ENCODE measurements at places on chromosomes 13 and 19. TPM values are rescaled to one million over a fixed set of nuclear protein-coding genes. Genes with fewer than 3 reads are reported as not detected.
A peak's percentile ranks its signal among the peaks of the same experiment; 100 is the strongest.

The IL12RB1 gene
- 0.44 TPM for total RNA-seq

DNA sequence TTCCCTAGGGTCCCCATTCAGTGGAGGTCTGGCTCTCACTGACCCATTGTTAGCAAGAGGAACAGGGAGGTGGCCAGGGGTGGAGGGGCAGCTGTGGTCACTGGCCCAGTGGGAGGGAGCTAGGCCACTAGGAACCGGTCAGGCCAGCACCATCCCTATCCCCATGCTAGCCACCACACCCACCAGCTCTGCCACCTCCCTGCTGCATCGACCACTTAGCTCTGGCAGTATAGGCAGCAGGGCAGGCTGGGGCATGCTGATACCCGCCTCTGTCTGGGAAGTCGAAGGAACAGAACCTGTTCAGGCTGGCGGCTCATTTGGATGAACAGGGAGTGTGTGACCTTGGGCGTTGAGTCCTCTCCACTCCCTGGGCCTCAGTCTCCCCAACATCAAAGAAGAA, 4.7 kb downstream of the PPP1R13L start:
- no peak for DNase-seq

DNA sequence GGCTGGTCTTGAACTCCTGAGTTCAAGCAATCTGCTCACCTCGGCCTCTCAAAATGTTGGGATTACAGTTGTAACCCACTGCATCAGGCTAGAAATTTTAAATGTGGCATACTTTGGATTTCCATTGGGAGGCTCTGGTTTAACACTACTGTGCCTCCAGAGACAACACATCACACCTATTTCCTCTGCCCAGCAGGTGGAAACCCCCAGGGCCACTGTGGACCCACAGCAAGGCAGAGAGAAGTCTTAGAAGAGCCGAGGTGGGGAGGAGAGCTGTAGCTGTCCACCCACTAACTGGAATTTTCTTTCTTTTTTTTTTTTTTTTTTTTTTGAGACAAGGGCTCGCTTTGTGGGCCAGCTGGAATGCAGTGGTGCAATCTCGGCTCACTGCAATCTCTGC, 39.4 kb downstream of the IER2 start:
- DNase-seq = no peak

The ZNF564 gene
- 11.1 TPM for total RNA-seq

GRCh38 chr19:4525563-4526002, 7.3 kb upstream of the PLIN4 start:
- DNase-seq = no peak

- no peak for DNase-seq
Observed at GRCh38 chr13:97329331-97329730, 104.6 kb upstream of the RAP2A start.

- peak; percentile 10 for DNase-seq
Observed at GRCh38 chr19:33437393-33437820, 63.9 kb downstream of the CEBPG start.

DNA sequence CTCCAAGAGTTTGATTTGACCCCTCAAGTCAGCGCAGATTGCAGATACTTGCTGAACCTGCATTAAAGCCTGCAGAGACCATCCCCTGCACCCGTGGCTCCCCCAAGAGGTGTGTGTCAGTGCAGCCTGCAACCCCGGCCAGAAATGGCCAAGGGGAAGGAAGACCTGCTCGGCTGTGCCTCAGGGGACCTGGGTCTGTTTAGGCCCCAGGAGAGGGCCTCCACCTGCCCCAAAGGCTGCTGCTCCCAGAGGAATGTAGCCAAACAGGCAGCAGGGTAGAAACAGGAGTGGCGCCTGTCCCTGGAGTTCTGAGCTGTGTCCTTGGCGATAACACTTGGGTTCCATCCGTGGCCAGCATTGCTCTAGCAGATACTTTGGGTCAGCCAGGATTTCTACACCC, 8.0 kb downstream of the POP4 start:
- no peak for DNase-seq

DNA sequence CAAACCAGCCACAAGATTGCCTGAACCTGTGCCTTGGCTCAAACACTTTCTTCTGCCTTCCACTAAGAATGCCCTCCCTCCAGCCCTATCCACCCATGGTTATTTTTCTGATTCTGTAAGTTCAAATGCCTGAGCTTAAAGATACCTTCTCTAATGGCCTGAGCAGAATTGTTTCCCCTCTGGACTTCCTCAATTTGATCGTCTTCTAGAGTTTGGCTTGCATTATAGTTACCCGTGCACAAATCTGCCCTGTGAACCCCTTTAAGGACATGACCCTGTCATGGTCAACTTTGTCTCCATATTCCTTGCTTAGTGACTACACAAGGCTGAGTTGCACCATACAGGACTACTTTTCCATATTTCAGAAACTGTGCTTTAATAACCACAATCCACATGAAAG, 481.0 kb downstream of the FOXO1 start:
- no peak for DNase-seq

DNA sequence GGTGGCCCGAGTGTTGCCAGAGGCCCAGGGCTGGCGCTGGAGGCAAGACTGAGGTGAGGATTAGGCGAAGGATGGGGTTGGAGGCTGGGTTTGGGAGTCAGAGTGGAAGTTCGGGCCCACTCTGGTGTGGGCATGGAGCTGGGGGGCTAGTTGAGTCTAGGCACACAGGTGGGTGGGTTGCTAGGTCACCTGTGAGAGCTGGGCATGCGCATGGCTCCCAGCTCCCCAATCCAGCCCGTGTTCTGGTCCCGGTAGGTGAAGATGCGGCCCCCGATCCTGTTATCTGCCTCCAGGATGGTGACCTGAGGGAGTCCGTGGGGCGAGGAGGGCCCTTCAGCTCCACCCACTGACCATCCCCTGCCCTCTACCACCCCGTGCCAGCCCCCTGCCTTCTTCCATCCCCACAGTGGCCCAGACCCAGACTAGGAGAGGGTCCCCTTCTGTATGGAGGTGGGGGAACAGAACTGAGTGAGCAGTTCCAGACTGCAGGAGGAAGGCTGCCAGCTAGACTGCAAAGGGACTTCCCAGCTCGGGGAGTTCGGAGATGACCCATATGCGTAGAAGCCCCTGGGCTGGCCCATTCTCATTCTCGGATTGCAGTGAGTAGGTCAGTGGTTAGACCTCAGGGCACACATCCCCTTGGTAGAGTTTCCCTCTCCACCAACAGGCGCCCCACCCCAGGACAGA, 1.7 kb downstream of the IL4I1 start:
- DNase-seq = no peak

- no peak for DNase-seq
Observed at GRCh38 chr13:99009987-99010551, 32.2 kb upstream of the DOCK9 start.

The ATXN8OS gene
- not detected for total RNA-seq

The CALR gene
- total RNA-seq = 365 TPM

The FXYD3 gene
- 1.1 TPM for total RNA-seq

DNA sequence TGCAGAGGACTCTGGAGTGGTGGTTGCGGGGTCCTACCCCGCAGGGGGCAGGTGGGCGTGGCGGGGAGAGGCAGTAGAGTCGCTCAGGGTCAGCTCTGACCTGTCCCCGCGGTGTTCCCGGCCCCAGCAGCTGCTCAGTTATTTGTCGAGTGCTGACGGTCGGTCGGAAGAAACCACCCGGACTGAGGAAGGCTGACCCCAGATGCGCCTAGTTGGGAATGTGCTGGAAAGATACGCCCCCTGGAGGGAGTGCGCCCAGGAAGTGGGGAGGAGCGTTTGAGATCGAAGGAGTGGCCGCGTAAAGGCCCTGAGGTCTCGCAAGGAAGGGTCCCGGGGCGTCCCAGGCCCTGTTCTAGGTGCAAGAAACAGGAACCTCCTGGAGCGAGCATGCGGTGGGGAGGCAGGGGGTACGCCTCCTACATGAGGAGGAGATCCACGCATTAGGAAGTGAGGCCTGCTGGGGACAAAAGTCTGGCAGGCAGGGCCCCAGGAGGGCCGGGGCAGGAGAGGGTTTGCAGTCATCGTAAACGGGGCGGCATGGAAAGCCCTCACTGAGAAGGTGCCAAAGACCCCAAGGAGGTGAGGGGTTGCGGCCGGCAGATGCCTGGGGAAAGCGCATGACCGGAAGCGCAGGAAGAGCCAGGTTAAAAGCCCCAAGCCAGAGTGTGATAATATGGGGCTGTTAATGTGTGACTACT, 9.2 kb downstream of the CCDC8 start:
- peak; percentile 64 for DNase-seq

The CACNA1A gene
- 0.44 TPM for total RNA-seq

DNA sequence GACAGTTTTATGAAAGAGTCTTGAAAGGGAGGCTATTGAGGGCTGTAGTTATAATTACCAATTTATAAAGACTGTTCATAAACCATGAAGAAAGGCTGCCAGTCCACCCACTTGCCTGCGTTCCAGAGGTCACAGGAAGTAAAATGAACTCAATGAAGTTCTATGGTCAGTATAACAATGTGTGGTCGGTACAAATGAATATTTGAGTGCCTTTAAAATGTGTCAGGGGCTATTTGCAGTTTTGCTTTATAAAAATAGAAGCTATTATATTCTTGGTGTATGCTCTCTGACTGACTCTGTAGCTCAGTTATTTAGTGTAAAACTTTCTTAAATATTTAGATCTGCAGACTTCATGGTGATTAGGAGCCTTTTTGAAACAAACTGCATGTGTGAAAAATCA, 47.0 kb downstream of the ESD start:
- DNase-seq = no peak

- DNase-seq = no peak
Observed at GRCh38 chr13:111876506-111876905, 190.4 kb upstream of the SOX1 start.

The C3 gene
- 133 TPM for total RNA-seq

The ALKBH6 gene
- 11.8 TPM for total RNA-seq

GRCh38 chr13:110812869-110813645, 99.6 kb downstream of the ING1 start:
- no peak for DNase-seq

GRCh38 chr19:42596391-42597072, 1.8 kb upstream of the CEACAM8 start:
- no peak for DNase-seq

DNA sequence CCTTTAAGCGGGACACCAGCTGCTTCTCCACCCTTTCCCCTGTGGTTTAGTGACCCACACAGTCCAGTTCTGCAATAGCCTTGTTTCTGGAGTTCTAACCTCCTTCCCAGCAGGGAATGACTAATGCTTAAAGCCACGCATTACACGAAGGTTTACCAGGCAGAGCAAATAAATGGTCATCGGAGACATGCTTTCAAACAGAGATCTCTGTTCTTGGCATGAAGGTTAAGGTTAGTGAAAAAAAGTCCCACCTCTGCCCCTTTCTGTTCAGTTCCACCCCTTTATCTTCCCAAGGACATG, 25.3 kb upstream of the MEDAG start:
- DNase-seq = no peak

GRCh38 chr13:95260031-95260525, 41.2 kb downstream of the ABCC4 start:
- DNase-seq = no peak

The CEBPA gene
- total RNA-seq = 1.7 TPM

All from left ventricle myocardium inferior (tissue), 1 donor.